RWPE1 (cell line): ENCODE measurements at places on chromosomes 1 and 21.
A peak's percentile ranks its signal among the peaks of the same experiment; 100 is the strongest.

GRCh38 chr1:40078512-40079333, 18.3 kb downstream of the PPT1 start:
- DNase-seq, result peak; percentile 63

DNA sequence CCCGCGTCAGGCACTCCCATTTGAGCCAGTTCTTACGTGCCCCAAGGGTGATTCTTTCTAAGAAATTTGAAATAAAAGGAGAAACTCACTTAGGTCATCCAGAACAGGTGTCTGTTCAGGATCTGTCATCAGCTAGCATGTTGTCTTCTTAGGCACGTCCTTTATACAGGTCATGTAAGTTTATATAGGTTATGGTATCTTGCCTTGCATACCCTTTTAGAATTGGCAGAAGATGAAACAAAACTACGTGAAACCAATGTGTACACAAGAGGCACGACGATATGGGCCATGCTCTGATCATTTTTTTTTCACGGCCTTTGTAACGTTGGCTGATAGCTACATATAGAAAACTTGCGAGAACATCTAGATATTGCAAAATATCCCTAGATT, 579 bp upstream of the GTF2B start:
- no peak for DNase-seq

- DNase-seq, result no peak
These were observed 491 bp upstream of the RAP1A start for GRCh38 chr1:111618961-111619634.

- DNase-seq, result no peak
These were observed 122.2 kb upstream of the VAMP3 start for GRCh38 chr1:7648761-7649384.

DNA sequence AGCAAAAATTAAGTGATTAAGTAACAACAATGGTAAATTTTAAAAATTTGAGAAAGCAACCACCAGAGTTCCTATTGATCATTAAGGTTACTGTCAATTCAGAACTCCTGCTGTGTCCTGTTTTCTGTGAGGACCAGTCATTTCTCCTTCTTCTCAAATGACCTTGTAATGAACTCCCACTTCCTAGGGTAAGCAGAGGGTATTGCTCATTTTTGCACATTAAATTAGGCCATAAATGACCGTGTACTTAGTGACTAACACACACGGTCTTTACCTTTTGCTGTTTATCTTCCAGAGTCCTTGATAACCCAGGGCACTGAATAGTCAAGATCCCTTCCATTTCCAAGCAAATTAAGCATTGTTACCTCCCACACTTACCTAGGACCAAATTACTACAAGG, 227.5 kb upstream of the LYPLAL1 start:
- DNase-seq, result no peak

- DNase-seq, result no peak
These were observed 5.8 kb upstream of the ALDH4A1 start for GRCh38 chr1:18907917-18908845.

DNA sequence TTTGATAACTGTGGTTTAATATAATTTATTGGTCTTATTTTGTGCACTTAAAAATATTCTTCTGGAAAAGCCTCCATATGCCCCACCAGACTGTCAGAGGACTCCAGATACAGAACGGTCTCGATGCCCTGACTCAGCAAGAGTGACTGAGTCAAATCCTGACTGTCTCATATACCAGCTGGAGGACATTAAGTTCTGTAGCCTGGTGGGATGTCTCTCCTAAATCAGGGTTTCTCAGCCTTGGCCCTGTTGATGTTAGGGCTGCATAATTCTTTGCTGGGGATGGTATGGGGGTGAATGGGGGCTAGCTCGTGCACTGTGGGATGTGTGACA, 67.7 kb upstream of the TLR5 start:
- no peak for DNase-seq

- DNase-seq, result no peak
These were observed 51.2 kb downstream of the WLS start for GRCh38 chr1:68181165-68181556.

DNA sequence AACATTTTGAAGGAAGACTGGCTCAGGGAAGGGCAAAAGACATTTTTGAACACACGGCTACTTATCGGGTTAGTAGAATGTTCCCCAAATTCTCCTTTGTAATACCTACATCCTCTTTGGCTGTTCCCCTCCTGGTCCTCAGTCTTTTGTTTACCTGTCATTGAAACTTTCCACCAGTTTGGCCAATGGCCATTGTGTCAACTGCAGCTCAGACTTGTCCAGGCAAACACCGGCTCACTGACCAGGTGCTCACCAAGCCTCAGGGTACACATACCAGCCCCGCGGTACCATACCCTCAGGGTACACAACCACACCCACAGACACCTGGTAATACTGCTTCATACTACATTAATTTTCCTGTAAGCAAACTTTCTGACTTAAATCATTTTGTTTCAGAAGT, 84.8 kb upstream of the ZNF648 start:
- no peak for DNase-seq

GRCh38 chr1:154910851-154911250, 25.7 kb downstream of the PMVK start:
- DNase-seq, result no peak

DNA sequence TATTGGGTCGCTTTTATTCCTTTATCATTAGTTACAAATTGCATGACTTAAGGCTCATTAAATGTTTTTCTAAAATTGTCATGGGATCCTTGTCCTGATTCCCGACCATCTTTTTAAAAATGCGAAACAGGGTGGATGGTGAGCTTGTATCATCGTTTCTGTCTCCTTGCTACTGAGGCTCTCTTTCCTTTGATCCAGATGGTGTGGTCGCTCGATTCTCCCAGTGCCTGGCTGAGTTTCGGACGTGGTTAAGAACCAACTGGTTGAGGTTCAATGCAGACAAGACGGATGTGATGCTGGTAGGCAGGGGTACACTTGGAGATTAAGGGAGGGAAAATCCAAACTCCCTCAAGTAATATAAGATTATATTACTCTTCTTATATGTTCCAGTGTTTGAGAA, 1.2 kb downstream of the MIER1 start:
- DNase-seq, result no peak

DNA sequence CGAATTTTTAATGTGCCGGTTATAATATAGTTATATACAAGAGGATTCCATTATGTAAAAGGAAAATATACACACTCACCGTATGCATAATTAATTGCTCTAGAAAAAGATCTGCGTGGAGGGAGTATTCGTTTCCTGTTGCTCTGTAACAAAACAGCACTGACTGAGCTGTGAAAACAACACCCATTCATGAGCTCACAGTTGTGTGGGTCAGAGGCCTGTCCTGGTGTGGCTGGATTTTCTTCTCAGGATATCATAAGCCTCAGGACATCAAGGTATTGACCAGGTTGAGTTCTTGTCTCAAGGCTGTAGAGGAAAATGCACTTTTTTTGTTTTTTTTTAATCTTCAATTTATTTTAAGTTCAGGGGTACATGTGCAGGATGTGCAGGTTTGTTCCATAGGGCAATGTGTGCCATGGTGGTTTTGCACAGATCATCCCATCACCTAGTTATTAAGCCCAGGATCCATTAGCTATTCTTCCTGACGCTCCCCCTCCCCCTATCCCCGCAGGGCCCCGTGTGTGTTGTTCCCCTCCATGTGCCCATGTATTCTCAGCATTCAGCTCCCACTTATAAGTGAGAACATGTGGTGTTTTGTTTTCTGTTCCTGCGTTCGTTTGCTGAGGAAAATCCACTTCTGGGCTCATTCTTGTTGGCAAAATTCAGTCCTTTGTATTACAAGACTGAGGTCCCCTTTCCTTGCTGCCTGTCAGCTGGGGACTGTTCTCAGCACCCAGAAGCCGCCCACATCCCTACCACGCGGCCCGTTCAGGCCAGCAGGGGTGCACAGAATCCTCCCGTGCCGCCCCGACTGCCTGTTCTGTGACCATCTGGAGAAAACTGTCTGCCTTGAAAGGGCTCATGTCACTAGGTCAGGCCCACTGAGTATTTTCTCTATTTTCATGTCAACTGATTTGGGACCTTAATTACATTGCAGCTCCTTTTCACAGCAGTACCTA, 87.4 kb upstream of the ERRFI1 start:
- DNase-seq, result no peak

- no peak for DNase-seq
These were observed 1.2 kb downstream of the CCNL2 start for GRCh38 chr1:1397839-1398523.

- DNase-seq, result no peak
These were observed 38.8 kb downstream of the POFUT2 start for GRCh38 chr21:45248893-45249381.
